ENCODE measurements at places on chromosomes 4 and X.

DNA sequence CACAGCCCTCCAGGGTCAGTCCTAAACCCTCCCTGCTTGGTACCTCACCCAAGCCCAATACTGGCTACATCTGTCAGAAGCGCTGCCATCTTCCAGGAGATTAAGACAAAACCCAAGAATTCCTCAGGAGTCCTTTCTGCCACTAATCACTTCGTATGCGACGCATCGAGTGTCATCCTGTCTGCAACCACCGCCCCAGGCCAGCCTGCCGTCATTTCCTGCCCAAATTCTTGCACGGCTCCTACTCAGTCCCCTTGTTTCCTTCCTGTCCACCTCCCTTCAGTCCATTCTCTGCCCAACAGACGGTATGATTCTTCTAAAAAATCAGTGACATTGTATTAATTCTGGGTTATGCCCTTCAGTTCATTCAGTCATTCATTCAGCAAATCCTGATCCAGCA, 113.6 kb downstream of the NFKB1 start:
- DNase-seq: peak; percentile 39

- no peak for DNase-seq
These were observed 730.8 kb downstream of the IL1RAPL1 start for GRCh38 chrX:29318012-29318411.

DNA sequence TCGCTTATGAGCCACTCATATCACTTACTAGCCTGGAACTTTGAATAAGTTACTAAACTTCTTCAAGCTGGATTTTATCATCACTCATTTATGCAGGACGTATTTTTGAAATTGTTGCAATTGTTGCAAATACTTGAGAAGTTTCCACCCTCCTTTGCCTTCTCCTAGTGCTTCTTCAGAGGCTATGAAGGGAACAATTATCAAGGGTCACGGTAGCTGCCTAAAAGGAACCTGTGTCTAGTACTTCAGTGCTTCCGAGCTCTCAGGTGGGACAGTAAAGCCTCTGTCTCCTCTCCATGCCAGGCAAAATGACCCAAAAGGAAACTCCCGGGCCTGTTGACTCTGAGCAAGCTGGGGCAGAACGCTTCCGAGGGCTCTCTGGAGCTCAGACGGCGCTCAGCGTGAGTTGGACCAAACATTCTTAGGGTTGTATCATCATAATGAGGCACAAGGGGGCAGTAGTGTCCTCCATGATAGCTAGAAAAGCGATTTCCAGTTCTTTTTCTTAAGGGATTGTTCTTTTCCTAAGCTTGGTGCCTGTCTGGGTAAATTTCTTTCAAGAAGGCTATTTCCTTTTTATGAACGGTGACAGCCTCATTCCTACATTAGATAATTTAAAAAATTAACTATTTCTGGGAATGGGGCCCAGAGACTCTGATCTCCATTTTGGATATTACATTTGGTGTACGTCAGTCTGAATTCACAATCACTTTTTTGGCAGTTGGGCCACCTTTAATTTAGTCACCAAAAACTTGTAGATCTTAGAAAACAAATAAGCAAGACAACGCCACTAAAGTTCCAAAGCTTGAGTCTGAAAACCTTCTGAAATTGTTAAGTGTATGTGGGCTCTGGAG, 73.1 kb downstream of the PACRGL start:
- peak; percentile 29 for DNase-seq

GRCh38 chr4:2290974-2291704, 29.2 kb upstream of the MXD4 start:
- DNase-seq: peak; percentile 82

GRCh38 chr4:100075056-100075455, 115.2 kb downstream of the DDIT4L start:
- DNase-seq: no peak

DNA sequence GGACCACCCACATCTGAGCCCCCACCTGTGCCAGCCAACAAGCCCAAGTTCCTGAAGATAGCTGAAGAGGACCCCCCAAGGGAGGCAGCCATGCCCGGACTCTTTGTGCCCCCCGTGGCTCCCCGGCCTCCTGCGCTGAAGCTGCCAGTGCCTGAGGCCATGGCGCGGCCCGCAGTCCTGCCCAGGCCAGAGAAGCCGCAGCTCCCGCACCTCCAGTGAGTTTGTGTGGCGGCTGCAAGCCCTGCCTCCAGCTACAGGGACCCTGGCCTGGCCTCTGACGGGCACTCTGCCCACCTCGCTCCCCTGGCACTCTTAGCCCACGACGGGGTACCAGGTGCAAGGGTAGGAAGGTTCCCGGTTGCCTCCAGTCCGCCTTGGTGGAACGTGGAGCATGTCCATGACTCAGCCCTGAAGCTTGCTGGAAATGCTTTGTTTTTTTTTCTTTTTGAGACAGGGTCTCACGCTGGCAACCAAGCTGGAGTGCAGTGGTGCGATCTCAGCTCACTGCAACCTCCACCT, 13.7 kb upstream of the ADD1 start:
- DNase-seq: no peak

DNA sequence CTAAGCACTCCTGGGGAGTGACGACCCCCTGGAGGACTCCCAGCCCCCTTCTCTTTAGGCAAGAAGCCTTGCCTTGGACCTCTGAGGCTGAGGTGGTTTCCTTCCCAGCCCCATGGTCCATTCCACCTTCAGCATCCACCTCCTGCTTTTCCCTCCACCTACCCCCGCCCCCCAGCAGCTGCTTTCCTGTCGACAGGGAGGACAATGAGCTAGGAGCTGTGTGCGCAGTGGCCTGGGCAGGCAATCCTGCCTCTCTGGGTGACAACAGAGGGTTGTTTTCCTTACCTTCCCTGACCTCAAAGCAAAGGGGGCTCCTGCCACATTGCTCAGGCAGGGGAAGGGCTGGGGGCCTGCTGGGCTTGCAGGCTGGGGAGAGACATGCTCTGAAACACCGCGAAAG, 123.5 kb downstream of the BCOR start:
- DNase-seq: no peak

DNA sequence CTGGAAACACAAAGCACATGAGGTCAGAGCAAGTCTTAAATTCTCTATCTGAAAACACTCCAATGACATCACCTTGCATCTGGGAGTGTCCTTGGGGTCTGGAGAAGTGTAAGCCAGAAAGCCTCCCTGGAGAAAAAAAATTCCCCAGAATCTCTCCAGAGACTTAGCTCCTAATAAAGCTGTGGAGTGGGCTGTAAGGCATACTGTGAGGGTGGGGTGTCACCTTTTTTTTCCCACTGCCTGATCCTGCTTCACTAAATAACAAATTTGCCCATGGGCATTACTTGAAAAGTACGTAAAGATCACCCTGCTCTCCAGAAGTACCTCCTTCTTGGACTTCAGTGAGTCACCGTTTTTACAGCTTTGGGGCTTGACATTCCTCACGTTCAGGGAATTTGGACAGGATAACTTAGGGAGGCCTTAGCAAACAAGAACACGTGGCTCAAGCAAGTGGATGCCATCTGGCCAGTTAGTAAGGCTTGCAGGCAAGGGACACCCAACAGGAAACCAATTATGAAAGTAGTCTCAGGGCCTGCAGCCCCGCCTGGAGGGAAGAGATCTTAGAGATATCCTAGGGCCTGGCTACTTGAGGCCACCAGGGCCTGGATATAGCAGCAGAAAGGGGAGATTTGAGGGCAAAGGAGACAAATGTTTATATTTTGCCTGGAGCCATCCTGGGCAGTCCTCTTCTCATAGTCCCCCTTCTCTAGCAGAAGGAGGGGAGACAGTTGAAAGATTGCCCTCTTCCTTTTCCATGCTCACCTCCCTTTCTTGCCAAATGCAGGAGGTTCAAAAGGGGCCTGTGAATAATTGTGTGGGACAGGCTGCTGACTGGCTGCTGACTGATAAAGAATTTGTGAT, 60.1 kb upstream of the PLAC1 start:
- DNase-seq: no peak

- DNase-seq: no peak
These were observed 4.6 kb downstream of the EDA2R start for GRCh38 chrX:66634272-66634671.

DNA sequence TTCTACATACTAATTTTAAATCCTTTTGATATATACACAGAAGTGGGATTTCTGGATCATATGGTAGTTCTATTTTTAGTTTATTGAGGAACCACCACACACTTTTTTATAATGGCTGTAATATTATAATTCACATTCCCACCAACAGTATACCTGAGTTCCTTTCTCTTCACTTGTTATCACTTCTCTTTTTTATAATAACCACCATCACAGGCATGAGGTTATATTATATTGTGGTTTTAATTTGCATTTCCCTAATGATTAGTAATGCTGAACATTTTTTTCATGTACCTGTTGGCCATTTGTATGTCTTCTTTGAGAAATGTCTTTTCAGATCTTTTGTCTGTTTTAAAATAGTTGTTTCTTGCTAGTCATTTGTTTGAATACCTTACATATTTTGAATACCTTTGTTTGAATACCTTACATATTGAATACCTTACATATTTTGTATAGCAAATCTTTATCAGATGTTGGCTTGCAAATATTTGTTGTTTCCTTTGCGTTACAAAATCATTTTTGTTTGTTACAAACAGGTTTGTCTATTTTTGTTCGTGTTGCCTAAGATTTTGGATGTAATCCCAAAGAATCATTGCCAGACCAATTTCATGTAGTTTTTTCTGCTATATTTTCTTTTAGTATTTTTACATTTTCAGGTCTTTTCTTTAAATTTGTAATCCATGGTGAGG, 198.5 kb upstream of the KLF8 start:
- no peak for DNase-seq

DNA sequence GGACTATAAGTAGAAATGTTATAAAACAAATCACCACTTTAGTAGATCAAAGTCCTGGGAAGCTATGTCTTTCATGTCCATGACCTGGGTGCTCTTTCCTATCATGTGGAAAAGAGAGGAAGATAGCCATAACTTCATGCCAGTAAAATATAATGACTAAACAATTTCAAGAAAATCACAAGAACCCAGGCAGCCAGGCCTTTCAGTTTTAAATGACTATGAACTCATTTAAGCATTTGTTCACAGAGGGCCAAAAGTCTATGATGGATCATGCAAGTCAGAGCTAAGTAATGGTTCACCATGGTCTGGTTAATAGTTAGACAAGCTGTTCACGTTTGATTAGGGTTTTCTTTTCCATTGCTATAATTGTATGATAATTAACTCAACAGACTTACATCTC, 155.8 kb downstream of the PPARGC1A start:
- DNase-seq: no peak

- DNase-seq: no peak
These were observed 128.9 kb upstream of the LIMCH1 start for GRCh38 chr4:41408859-41409593.

DNA sequence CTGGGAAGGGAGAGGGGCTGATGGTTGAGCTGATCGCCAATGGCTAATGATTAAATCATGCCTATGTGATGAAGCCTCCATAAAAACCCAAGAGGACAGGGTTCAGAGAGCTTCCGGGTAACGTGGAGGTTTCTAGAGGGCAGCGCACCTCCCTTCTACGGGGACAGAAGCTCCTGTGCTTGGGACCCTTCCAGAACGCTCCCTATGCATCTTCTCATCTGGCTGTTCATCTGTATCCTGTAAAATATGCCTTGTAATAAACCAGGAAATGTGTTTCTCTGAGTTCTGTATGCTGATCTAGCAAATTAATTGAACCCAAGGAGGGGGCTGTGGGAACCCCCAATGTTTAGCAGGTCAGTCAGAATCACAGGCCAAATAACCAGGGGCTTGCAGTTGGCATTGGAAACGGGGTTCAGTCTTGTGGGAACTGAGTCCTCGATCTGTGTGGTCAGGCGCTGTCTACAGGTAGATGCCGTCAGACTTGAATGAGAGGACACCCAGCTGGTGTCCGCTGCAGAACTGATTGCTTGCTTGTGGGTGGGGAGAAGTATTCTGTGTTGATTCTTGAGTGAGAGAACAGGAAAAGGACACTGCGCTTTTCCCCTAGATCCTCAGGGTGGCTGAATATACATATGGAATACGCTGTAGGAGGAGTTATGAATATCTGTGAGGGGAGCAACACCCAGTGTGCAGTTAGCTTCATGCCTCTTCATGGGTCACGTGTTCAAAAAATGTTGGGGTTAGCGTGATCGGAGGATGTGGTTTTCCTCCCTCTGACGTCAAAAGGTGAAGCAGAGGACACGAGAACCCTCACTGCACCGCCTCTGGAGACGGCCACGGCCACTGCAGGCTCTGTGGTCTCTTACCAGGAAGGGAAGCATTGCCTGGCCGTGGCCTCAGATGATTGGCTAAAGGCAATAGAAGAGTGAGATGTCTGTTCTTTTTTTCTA, 29.2 kb downstream of the HTT-AS start:
- DNase-seq: peak; percentile 68

GRCh38 chr4:27198971-27199370, 338.3 kb downstream of the STIM2 start:
- DNase-seq: no peak

- no peak for DNase-seq
These were observed 115.2 kb upstream of the GABRA2 start for GRCh38 chr4:46505131-46505530.

GRCh38 chr4:184856277-184856609, 30.5 kb upstream of the ACSL1 start:
- DNase-seq: no peak

DNA sequence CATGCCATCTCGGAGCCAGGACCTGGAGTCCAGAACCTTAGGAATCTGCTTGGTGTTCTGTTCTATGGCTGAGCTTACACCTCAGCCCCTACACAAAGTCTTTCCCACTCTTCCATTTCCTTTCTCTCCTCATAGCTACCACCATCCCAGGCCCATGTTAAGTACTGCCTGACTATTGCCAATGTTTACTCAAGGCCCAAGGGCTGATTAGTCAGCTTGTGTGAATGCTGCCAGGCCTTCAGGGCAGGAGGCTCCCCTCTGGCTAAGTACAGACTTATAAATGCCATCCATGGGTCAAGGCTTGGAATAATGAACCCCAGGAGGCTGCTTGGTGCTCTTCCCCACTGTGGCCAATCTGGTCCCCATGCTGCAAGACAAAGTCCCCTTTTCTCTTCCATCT, 411.6 kb upstream of the MAGEB18 start:
- no peak for DNase-seq

- no peak for DNase-seq
These were observed 17.3 kb upstream of the BBS12 start for GRCh38 chr4:122715221-122715620.

- no peak for DNase-seq
These were observed 236.9 kb upstream of the CTSO start for GRCh38 chr4:156190615-156191014.

- DNase-seq: peak; percentile 27
These were observed 1.4 kb downstream of the FGF2 start for GRCh38 chr4:122827879-122828601.

DNA sequence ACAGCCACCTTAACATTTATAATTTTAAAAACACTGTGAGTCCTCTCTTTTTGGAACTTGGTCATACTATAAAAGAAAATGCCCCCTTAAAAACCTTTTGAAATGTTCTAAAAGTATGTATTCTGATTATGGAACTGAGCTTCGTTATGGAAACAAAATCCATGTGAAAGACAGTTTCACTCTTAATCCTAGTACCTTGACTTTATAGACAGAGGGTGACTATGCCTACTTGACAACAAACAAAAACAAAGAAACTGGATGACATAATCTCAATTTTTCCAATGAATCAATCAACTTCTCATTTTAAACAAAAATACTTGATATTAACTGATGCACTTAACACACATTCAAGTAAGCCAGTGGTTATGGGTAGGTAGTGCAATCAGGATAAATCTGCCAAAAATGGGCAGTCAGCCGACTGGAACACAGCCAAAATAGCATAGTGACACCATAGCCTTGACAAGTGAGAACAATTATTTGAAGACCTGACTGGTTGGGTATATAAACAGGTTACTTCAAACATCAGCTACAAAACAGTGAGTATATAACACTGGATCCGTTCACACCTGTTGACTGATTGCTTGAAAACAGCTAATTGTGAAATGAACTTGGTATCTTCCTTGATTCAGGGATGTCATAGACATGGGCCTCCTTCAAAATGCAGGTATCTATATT, 265.5 kb downstream of the PPP3CA start:
- DNase-seq: no peak
